Stimulated activated CD4-positive, alpha-beta T cell treated with anti-CD3 and anti-CD28 coated beads, Interleukin-15, amount 100 ng/mL, for 1 hour (primary cell): ENCODE measurements at places on chromosomes 12 and 14.

DNA sequence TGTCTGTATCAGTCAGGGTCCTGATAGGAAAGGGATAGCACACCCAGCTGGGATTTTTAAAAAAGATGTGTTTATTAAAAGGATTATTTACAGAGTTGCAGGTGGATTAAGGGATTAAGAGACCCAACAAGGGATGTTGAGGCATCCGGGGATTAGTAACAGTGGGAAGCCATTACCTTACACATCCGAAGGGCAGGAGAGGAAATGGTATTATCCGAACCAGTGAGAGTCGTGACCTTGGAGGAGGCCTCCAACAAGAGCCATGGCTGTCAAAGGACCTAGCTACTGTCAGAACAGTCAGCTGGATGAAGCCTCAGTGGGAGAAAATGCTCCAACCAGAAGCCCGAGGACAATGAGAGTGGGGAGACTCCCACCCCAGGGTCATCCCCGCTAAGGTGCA, 146.3 kb upstream of the KRAS start:
- no peak for DNase-seq

- DNase-seq: no peak
Measured at GRCh38 chr12:47549258-47549657, 156.6 kb downstream of the RPAP3 start.

DNA sequence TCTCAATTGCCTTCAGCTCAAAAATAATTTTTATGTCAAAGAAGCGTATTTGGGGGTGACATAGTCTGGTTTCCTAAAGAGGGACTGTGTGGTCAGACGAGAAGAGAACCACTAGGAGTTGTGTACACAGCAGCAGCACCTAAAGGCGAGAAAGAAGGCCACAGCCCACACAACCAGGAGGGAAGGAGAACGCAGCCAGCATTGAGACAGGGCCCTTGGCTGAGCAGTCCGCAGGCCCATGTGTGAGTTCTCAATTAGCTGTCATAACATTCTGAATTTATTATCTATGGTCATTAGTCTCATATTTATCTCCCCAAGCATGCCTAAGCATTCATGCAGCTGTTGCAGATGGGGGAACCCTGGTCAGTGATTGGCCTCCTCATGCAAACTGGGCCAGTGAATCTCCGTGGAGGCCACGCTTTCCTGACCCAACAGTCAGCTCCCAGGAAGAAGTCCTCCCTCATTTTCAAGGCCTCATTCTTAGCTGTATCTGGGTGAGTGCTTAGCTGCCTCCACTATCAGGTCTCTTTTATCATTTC, 81.2 kb upstream of the ATF7IP start:
- DNase-seq: no peak

- no peak for DNase-seq
Measured at GRCh38 chr14:77122526-77123125, 19.0 kb downstream of the ZDHHC22 start.

DNA sequence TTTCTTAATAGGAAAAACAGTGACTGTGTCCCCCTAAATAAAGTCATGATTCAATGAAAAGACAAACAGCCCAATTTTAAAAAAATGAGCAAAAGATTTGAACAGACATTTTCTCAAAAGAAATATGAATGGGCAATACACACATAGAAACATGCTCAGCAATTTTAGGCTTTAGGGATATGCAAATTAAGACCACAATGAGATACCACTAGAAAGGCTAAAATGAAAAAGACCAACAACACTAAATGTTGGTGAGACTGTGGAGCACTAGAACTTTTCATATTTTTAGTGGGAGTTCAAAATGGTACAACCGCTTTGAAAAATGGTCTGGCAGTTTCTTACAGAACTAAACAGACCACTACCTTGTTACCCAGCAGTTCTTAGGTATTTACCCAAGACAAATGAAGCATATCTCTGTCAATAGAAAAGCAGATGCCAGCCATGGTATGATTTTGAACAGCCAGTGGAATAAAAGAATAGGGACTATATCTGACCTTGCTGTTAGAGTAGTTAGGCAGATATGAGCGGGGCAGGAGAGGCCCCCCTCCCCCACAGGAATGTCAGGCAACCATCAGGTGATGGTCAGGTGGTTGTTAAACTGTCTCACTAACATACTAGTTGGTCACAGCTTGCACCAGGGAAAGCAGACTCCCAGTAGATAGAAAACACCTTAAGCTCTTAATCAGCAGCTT, 108.8 kb downstream of the PRKCH start:
- DNase-seq: no peak

DNA sequence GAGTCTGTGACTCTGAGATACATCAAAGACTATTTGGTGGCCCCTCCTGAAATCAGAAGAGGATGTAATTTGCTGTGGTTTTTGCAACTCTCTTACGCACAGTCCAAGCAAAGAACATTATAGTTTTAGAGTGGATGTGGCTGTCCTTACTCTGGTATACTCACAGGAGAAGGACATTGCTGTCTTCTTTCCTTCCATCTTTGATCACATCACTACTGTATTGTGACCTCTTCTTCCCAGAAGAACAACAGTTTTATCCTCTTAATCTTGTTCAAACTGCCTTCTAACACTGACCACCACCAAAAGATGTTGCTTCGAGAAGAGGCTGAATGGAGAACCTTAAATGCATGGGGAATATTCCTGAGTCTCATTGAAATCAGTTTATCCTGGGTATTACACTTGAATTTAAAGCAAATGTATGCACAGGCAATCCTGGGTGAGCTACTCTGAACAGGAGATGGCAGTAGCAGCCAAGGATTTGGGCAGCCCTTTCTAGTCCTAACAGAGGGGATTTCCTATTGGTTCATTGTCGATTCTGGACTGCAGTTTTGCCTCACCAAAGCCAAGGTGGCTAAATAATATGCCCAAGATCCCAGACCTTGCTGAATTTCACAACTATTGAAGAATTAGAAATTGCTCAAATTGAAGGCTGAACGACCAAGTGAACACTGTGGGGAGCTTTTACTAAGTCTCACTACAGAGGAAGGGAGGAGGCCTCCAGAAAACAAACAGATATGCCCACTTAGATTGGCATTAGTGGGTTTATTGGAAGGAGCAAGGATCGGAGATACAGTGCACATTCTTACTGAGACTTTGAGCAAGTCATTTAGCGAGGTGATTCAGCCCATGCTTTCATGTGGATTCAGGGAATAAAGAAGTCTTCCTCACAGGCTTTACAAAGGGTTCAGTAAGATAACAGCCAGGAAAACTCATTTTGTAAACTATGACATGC, 282.8 kb downstream of the PAWR start:
- DNase-seq: no peak

DNA sequence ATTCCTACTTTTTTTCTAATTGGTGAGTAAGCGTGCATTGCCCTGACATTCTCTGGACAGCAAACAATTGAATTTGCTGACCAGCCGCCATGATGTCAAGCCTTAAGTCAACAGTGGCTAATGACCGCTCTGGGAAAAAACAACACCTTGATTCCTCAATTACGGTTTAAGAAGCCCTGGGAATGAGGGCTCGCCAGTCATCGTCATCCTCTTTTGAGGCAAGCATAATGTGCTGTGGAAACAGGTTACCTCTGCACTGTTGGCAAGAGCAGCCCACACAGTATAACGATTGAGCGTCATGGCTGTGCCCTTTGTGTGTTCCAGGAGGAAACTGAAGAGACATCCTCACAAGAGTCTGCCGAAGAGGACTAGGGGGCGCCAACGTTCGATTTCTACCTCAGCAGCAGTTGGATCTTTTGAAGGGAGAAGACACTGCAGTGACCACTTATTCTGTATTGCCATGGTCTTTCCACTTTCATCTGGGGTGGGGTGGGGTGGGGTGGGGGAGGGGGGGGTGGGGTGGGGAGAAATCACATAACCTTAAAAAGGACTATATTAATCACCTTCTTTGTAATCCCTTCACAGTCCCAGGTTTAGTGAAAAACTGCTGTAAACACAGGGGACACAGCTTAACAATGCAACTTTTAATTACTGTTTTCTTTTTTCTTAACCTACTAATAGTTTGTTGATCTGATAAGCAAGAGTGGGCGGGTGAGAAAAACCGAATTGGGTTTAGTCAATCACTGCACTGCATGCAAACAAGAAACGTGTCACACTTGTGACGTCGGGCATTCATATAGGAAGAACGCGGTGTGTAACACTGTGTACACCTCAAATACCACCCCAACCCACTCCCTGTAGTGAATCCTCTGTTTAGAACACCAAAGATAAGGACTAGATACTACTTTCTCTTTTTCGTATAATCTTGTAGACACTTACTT, 138.9 kb downstream of the HMGA2 start:
- DNase-seq: no peak

GRCh38 chr14:97061198-97061597, 264.0 kb downstream of the VRK1 start:
- DNase-seq: no peak

DNA sequence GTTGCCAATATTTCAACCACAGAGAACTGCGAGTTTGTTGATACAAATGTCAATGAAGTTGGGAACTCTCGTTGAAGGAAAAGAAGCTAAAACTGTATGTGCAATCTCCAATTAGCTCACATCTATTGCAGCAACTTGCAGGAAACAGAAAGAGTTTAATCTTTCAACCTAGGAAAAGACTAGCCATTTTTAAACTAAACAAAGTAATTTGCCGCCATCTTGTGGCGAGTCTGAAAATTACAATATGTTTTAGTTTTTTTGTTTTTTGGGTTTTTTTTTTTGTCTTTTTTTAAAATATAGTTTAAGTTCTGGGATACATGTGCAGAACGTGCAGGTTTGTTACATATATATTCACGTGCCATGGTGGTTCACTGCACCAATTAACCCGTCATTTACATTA, 131.2 kb upstream of the FOXG1 start:
- DNase-seq: no peak

- DNase-seq: no peak
Measured at GRCh38 chr14:71333705-71334104, 426.4 kb downstream of the PCNX1 start.
